ENCODE measurements at places on chromosomes 3 and 15. TPM values are rescaled to one million over a fixed set of nuclear protein-coding genes. Genes with fewer than 3 reads are reported as not detected.

- peak; percentile 71 for DNase-seq
These were observed 891 bp upstream of the TOP2B start for GRCh38 chr3:25665315-25666280.

DNA sequence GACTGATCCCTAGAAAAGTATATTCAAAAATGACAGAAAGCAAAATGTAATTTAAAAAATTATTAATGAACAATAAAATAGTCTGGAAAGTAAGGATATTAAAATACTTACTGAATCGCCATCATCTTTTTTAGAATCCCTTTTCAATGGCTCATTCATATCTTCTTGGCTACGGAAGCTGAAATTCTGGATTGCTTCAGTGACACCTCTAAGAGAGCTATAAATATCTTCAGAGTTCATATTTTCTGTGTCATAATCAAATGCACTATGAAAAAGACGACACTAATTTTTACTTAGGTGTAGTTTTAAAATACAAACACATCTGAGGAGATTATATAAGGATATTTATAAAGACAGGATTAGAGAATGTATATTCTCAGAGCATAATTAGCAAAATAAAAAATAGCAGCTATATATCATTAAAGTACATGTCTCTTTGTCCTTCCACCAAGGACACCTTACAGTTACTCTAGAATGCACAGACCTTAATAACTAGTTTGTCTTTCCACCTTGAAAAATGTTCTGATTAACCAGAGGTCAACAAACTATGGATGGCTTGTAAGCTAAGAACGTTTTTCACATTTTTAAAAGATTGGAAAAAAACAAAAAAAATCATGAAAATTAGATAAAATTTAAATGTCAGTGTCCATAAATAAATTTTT is 98.6 kb upstream of the UBP1 start:
- no peak for DNase-seq

The KBTBD12 gene
- not detected for polyA plus RNA-seq

DNA sequence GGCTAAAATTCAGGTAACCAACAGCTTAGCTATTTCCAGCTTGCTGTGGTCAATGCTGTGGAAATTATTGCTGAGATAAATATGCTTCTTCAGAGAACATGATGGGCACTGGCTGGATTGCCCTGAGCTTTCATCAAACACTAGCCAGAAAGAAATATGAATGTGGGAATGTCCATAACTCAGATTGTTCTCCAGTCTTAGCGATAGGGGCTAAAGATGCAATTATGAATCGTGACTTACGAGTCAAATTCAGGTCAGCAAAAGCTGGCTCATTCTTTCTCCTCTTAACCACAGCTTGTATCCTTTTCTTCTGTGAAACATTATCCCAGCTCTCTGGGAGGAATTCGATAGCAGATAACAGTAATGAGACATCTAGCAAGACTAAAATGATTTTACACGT is 307.6 kb downstream of the RYR3 start:
- no peak for DNase-seq

DNA sequence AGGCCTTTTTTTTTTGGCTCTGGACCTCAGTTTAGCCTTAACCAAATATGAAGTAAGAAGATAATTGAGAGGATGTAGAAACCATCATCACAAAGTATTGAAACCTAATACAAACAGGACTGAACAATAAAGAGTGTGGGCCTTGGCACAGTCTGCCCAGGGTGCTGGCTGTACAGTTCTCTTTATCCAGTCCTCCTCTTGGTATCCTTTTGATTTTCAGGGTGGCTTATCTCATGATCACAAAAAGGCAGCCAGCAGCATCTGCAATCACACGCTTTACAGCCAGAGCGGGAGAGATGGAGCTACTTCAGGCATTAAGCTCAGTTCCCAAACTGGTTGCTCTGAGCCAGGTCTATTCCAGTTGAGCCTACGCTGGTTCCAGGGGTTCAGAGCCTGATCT is 239.7 kb downstream of the RPLP1 start:
- DNase-seq, result no peak

The PRICKLE2 gene
- 7.0 TPM for polyA plus RNA-seq
